ENCODE measurements at places on chromosomes 1 and 21.

DNA sequence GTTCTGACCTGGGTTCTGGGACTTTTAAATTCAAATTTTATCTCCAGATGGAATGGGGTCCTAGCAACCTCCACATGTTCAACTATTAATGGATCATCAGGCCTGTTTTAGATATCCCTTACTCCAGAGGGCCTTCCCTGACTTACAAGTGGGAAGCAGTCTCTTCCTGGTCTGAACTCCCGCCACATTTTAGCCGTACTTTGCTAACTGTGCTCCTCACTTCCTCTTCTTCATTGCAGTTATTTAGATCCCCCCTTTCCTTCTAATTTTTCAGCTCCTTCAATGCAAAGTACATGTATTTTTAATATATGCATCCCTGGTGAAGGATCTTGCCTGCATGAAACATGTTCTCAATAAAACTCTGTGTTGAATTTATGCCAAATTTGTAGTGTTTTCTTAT is 3.7 kb downstream of the CD1A start:
- DNase-seq, result no peak

DNA sequence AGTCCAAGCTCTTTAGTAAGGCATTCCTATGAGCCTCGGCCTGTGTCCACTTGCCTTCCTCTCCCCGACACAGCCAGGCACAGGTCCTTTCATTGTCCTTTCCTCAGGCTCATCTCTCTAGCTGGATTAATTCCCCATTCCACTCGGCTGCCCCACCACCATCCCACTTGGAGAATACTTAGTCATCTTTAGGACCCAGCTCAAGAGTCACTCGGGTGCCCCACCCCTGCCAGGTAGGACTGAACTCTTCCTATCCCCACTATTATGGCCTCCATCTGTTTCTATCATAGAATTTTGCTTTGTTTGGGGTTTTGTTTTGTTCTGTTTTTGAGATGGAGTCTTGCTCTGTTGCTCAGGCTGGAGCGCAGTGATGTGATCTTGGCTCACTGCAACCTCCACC is 45.9 kb upstream of the ATP2B4 start:
- no peak for DNase-seq

DNA sequence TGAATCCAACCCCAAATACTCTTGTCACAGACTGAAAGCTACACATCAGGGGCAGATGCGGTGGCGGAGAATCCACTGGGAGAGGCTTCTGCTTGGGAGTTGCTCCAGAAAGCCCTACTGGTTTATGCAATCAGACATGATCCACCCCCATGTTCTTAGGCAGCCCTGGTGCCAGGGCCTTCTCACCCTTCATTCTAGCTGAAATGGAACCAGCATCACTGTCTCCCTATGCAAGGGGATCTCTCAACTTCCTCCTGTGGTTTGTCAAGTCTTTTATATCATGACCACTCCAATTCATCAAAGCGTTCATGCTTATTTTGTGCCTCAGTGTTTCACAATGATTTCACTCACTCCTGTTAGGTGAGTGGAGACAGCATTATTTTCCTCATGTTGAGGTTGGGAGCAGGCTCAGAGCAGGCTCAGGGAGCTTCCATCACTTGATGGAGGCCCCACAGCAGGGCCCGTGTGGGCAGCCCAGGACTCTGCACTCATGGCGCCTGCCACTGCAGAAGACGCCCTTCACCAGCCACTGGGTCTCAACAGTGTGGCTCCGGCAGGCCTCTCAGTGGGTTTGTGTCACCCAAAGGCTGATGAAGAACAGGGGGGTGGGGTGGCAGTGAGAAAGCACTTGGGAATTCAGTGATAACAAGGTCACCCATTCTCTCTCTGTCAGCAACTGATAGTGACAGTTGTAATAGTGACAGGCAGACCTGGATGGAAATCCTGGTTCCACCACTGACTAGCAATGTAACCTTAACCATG is 67.1 kb downstream of the CD58 start:
- no peak for DNase-seq

DNA sequence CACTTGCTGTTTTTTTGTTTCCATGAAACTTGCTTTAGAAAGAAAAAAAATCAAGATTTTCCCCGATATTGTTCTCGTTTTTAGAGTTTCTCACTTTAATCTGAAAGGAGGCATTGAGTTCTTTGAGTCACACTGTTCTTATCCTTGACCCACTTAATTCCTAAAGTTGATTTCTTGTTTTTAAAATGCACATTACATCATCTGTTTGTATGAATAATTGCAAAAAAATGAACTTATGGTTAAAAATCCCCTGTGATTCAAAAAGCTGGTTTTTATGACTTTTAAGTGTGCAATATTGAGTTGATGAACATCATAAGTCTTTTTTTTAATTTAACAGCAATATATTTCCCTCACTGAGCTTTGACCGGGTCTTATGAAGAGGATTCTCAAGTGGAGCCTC is 131.6 kb downstream of the SNX7 start:
- DNase-seq, result no peak

GRCh38 chr1:34610063-34610462 is 144.8 kb upstream of the GJB5 start:
- no peak for DNase-seq

DNA sequence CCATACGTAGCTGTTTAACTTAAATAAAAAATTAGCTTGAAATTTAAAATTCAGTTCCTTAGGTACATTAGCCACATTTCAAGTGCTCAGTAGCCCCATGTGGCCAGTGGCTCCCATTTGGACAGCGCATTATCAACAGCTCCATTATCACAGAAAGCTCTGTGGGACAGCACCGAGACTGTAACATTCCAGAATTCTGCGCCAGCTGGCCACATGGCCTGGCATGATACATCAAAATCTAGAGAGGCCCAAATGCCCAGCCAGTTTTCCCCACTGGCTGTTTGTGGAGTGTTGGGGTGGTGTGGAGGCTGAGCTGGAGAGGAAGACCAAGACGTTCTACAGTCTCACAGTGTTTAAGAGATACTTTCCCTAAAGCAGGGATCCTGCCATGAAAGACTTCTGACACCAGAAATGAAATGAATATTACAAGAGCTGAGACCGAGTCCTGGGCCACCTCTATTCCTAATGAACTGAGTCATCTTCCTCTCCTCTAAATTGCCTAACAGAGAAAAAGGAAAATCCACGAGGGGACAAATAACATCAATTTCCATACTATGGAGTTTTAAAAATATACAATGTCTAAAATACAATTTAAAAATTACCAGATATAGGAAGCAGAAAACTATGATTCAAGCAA is 27.3 kb upstream of the ACTA1 start:
- no peak for DNase-seq

GRCh38 chr1:22309572-22309971 is 142.1 kb upstream of the ZBTB40 start:
- no peak for DNase-seq

DNA sequence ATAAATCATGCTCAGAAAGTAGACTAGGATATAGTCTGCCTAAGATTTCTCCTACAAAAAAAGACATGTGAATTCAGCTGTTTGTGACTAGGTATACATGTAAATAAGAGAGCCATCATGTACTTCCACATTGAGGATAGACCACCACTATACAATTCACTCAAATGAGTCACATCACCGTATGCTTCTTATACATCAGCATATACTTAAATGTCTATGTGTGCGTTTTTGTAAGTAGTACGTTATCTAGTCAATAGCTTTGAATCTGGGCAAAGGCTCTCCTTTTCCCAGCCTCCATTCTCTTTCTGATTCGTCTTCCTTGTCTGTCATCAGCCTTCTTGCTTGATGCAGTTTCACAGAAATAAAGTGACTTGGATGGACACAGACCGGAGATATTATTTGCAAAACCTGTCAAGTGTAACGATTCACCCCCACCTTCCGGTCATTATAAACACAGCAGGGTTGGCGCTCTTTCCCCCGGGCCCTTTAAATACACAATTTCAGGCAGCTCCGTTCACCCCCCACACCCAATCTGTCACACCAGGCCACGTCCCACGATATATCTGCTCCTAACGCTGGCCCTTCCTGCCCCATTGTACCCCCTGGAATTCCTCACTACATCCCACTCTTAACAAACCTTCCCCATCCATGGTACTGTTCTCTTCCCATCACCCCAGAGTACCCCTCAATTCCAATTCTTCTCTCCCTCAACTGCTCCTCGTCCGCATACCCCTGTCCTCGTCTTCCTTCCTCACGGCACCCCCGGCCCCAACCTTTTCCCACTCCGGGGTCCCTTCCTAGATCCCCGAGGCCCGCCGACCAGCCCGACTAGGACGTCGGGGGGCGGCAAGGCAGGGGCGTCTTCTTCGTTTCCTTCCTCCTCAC is 636 bp downstream of the VAMP4 start:
- DNase-seq, result peak; percentile 59

Measured in spinal cord (tissue), 10 donors.